ENCODE measurements at places on chromosomes 7 and 10.

DNA sequence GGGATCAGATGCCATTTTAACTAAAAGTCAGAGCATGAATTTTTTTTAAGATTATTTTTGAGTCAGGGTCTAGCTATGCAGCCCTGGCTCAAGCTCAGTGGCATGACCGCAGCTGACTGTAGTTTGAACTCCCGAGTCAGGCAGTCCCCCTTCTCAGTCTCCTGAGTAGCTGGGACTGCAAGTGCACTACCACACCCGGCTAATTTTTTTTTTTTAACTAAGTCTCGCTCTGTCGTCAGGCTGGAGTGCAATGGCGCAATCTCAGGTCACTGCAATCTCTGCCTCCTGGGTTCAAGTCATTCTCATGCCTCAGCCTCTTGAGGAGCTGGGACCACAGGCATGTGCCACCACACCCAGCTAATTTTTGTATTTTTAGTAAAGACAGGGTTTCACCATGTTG, 7.8 kb downstream of the TAS2R41 start:
- no peak for DNase-seq

DNA sequence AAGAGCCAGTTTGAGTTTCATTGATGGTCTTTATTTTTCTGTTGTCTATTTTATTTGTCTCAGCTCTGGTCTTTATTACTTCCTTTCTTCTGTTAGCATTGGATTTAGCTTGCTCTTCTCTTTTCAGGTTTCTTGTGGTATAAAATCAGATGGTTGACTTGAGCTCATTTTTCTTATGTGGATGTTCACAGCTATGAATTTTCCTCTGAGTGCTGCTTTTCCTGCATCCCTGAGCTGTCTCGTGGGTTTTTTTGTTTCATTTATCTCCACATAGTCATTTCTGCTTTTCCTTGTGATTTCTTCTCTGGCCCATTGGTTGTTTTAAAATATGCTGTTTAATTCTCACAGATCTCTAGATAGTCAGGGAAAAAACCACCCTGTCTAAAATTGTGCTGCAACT, 19.7 kb downstream of the ADGRA1 start:
- no peak for DNase-seq

- no peak for DNase-seq
Measured at GRCh38 chr7:69845721-69846495, 247.6 kb downstream of the AUTS2 start.

DNA sequence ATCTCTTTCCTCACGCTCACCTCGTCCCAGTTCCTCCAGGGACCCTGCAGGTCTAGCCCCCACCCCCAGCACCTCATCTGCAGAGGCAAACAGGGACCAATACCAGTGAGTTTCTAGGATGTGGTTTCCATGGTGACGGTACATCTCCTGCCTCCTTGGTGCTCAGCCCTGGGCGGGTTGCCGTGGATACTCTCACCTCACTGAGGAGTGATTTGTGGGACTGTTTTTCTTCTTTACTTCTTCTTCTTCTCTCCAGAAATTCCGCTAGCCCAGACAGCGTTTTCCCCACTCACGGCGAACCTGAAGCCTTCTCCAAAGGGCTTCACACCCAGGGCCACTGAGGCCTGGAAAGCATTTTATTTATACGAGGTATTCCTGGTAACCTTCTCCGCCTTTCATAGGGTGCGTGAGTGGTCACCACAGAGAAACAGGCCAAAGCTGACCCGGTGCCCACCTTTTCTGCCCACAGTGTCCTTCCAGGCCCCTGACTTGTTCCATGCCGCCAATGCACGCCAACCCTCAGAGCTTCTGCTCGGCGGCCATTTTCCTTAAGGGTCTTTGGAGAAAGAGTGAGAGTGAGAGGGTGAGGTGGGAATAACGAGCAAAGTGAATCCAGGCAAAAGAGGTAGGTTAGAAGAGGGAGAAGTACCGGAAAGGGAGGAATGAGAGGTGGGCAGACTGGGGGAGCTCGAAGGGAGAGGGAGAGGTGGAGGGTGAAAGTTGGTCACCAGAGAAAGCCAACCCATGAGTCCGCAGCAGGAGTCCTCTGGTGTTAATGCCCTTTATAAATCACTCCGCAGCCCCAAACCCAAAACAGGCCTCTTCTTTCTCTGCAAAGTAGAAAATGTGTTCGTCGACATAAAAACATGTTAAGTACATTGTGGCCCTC, 15.5 kb downstream of the FAM241B start:
- no peak for DNase-seq

DNA sequence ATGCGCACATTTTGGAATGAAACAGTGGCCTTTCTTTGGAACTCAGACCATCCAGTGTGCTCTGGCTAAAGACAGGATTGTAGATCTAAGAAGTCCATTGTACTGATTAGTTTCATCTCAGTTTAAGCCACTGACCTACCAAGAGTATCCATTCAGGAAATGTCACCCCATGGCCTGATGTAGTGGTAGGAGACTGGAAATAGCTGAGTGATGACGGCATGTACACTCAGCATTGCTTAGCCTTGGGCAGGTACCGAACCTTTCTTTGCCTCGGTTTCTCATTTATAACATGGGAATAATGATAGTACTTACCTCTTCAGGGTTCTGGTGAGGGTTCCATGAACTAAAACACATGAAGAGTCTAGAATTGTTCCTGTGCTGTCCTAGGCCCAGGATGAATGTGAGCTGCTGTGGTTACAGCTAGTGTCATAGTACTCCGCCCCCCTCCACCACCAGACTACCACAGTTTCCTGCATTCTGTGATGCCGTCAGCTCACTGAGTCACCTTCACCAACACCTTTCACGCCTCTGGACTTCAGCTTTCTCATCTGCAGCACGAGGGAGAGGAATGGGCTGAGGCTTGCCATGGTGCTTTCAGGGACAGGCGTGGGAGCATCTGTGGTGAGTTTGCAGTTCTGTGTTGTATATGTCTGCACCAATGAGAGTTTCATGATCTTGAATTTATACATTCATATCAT, 484.0 kb upstream of the GALNT17 start:
- DNase-seq: no peak
